ENCODE measurements at places on chromosomes 2 and 18.

DNA sequence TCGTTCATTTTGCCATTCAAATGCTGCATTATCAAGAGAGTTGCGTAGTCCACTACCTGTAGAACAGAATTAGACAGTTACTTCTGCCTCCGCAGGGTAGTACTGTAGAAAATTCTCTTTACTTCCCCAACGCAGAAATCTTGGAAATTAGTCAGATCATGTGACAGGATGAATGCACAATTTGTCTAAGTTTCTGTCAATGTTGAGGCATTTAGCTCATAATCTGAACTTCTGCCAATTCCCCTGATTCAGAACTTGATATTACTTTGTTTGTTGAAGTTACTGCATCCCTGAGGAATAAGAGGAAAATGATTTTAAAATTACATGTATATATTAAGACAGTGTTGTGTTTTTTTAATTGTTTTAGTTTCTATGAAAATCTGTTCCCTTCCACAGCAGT is 83.4 kb downstream of the TTC27 start:
- H3K4me1 ChIP-seq: no peaks in the 10 kb centered on the region
- H3K27me3 ChIP-seq: no peaks in the 10 kb centered on the region

DNA sequence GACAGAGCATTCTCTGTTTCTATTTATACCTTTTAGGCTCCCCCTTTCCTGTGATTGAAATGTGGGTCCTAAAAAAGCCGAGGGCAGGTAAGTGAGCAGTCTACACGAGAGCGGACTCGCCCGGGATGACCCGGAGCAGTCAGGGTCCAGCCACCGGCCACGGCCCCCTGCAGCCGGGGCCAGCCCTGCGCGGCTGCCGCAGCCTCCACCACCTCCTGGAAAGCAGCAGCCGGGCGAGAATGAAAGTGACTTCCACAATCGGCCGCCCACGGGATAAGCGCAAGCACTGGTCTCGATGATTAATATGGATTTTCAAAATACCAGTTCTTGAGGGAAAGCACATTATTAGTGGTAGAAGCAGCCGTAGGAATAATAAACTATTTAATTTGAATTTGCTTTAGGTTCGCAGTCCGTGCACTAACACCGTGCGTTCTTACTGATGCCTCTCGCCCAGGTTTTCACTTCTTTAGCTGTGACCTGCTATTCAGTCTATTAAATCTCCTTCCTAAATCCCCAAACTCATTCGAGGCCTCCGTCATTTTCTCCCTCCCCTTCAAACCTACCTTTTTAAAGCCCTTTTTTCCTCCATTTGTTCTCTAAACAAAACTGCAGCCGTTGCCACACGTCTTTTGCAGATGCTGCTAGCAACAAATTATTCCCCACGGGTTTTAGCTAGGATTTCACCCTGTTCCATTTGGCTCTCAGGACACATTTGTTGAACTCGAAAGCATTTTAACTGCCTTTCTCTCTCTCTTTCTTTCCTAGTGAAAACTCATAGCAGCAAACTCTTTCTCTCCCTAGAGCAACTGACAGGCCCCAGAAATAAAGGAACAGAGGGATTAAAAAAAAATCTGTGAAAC is 1015.1 kb upstream of the PIK3C3 start:
- H3K4me3 ChIP-seq: no peak overlapping the region
- H3K4me1 ChIP-seq: no peaks in the 10 kb centered on the region
- H3K27ac ChIP-seq: no peak overlapping the region
- no peaks in the 10 kb centered on the region for H3K36me3 ChIP-seq
- H3K27me3 ChIP-seq: no peaks in the 10 kb centered on the region
- no peak for DNase-seq

DNA sequence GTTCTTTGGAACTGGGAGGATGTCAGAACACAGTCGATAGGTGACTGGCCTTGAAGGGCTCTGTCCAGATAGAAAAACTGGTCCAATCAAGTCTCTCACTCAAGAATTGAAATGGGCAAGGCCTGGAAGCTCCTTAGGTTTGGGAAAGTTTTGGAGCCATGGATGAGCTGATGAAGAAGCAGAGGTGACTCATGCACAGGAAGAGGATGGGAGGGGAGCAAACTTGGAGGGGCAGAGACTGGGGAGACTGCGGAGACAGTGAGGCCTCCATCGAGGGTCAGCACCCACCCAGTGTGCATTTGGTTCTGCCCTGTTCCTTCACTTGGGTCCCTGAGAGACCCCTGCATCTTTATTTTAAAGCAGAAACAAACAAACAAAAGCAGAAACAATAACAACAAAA is 41.1 kb downstream of the SOWAHC start:
- no peaks in the 10 kb centered on the region for H3K4me1 ChIP-seq
- no peak overlapping the region for H3K4me3 ChIP-seq
- H3K27me3 ChIP-seq: no peaks in the 10 kb centered on the region
- no peak overlapping the region for H3K27ac ChIP-seq

DNA sequence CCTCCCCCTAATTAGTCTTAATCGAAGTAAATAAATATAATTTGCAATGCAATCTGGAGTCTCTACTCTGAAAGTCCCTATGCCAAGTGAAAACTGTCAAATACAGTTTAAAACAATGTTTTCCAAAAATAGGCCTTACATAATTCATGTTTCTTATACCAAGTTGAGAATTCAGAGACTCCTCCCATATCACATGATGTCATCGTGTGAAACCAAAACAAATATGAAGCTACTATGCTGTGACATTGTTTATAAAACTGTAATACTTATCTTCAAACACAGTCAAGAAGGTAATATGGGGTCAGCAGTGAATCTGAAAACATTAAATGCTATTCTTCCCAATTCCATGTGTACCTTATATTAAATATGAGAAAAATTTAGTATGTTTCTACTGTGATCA is 940.2 kb upstream of the FANCL start:
- H3K27ac ChIP-seq: no peak overlapping the region
- H3K4me3 ChIP-seq: no peak overlapping the region
- peaks cover 3% of the 10 kb centered on the region for H3K4me1 ChIP-seq
- no peak for DNase-seq

DNA sequence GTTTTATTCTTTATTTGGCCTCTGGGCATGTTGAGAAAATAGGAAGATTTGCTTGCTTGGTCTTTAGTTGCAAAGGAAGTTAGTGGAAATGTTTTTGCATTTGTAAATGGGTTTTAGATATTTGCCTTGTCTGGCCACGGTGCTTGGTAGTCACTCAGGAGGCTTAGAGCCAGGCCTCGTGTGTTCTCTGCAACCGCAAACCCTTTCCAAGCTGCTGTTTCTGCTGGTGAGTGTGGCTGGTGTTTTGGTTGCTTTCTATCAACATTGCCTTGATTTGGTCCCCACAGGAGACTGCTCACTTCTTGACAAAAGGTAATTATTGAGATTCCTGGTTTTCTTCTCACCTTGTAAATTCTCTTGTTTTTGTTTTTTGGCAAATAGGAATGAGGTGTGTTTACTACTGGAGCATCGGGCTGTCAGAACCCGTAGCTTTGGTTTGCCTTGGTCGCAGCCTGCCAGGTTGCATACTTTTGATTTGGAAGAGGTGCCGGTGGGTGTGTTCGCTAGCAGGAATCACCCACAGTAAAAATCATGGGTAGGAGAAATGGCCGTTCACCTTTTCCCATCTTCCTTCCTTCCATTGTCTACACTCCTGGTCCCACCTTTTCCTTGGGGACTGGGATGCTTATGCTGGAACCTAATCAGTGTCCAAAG is 15.8 kb downstream of the ASAP2 start:
- no peak overlapping the region for H3K4me3 ChIP-seq
- H3K27me3 ChIP-seq: peaks cover 13% of the 10 kb centered on the region
- peaks cover 9% of the 10 kb centered on the region for H3K4me1 ChIP-seq

DNA sequence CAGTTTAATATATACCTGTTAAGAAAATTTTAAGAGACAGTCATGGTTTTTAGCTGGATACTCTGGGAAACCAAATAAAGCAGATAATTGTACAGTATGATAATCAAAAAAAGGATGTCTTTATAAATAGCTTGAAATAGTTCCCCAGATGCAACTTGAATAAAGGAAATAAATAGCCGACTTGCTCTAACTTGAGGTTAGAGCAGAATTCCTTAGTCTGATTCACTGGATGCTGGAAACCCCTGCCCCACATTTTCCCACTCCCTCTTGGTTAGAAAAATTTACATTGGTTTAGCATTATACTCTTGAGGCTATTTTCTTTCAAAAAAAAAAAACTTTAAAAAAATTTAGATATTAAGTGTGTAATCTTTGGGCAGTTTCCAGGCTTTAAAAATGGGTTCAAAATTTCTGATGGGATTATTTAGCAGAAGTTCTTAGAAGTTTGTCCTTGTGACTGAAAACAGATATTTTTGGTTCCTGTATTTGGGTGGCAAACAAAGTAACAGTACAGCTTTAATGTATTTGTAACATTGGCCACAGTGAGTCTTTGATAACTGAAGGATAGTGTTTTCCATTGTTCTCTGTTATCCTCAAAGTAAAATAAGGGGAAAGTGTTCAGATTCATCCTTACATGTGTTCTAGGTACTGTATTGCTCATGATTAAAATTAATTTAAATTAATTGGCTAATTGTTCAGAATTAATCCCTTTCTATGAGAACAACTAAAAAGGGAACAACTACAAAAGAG is 39.6 kb downstream of the ITGAV start:
- H3K4me3 ChIP-seq: no peak overlapping the region
- H3K4me1 ChIP-seq: no peaks in the 10 kb centered on the region
- no peaks in the 10 kb centered on the region for H3K27me3 ChIP-seq
- DNase-seq: no peak
- H3K27ac ChIP-seq: no peak overlapping the region
- peaks cover 4% of the 10 kb centered on the region for H3K36me3 ChIP-seq

DNA sequence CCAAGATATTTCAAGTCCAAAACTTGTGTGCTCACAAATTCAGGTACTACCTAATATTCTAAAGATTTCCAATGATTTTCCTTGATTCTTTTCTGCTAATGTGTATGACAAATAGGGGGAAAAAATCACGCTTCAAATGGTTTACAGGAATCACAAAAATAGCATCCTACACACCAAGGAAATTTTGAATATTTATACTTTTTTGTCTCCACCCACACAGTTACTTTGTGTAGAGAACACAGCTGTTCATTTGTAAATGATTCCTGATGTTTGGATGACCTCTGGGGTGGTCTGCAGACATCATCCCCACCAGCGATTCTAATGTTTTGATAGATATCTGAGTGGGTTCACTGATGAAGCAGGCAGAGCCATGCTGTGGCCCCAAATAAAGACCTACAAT is 260.6 kb upstream of the NCKAP5 start:
- no peak overlapping the region for H3K4me3 ChIP-seq
- no peak overlapping the region for H3K27ac ChIP-seq
- H3K36me3 ChIP-seq: no peaks in the 10 kb centered on the region
- H3K27me3 ChIP-seq: no peaks in the 10 kb centered on the region

- no peaks in the 10 kb centered on the region for H3K36me3 ChIP-seq
- no peaks in the 10 kb centered on the region for H3K4me1 ChIP-seq
- no peak overlapping the region for H3K27ac ChIP-seq
- no peak for DNase-seq
- H3K27me3 ChIP-seq: no peaks in the 10 kb centered on the region
- H3K4me3 ChIP-seq: no peak overlapping the region
Measured at GRCh38 chr2:32910883-32911598, 35.7 kb upstream of the LTBP1 start.

GRCh38 chr2:176177580-176178037 is 10.9 kb upstream of the HOXD1 start:
- peaks cover 9% of the 10 kb centered on the region for H3K4me1 ChIP-seq
- H3K27ac ChIP-seq: no peak overlapping the region
- no peak for DNase-seq
- no peaks in the 10 kb centered on the region for H3K36me3 ChIP-seq

GRCh38 chr18:66662632-66663031 is 58.7 kb upstream of the CDH19 start:
- H3K36me3 ChIP-seq: no peaks in the 10 kb centered on the region
- H3K4me3 ChIP-seq: no peak overlapping the region
- H3K4me1 ChIP-seq: peaks cover 2% of the 10 kb centered on the region
- no peak overlapping the region for H3K27ac ChIP-seq
- no peak for DNase-seq
- H3K27me3 ChIP-seq: no peaks in the 10 kb centered on the region

GRCh38 chr2:148746973-148747372 is 102.4 kb downstream of the EPC2 start:
- H3K27ac ChIP-seq: no peak overlapping the region
- H3K4me3 ChIP-seq: no peak overlapping the region
- no peaks in the 10 kb centered on the region for H3K36me3 ChIP-seq
- peaks cover 2% of the 10 kb centered on the region for H3K4me1 ChIP-seq

GRCh38 chr2:37588316-37588777 is 83.1 kb downstream of the CDC42EP3 start:
- no peak overlapping the region for H3K4me3 ChIP-seq
- H3K4me1 ChIP-seq: no peaks in the 10 kb centered on the region
- no peaks in the 10 kb centered on the region for H3K36me3 ChIP-seq
- no peak for DNase-seq
- no peaks in the 10 kb centered on the region for H3K27me3 ChIP-seq

DNA sequence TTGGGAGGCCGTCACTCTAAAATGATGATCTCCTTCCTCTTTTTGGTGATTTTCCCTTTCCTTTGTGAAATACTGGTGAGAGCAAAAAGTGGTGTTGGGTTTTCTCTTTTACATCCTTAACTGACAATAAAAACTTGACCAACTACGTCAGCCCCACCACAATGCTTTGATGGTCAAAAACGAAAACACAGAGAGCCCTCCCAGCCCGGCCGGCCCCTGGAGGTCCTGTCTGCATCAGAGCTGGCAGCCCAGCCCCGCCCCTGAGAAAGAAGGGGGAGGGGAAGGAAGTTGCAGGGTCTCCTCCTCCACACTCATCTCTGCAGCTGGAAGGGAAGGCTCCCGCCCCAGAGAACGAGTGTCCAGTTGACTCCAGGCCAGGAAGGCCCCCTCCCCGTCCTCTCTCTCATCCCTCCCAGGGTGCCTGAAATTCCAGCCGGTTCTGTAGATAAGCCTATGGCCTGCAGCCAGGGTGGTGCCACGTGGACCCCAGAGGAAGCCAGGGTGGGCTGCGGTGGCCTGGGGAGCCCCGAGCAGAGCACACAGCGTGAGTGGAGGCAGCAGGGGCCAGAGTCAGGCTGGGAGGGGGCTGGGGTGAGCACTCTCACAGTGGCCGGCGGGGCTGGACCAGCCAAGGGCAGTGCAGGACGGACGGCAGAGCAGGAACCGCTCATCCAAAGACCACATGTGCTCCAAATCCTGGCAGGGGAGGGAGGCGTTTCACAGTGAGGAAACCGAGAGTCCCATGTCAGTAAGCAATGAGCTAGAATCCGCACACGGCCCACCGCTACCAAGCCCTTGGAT is 19.8 kb downstream of the BIN1 start:
- no peak for DNase-seq
- H3K27ac ChIP-seq: no peak overlapping the region
- no peaks in the 10 kb centered on the region for H3K36me3 ChIP-seq

DNA sequence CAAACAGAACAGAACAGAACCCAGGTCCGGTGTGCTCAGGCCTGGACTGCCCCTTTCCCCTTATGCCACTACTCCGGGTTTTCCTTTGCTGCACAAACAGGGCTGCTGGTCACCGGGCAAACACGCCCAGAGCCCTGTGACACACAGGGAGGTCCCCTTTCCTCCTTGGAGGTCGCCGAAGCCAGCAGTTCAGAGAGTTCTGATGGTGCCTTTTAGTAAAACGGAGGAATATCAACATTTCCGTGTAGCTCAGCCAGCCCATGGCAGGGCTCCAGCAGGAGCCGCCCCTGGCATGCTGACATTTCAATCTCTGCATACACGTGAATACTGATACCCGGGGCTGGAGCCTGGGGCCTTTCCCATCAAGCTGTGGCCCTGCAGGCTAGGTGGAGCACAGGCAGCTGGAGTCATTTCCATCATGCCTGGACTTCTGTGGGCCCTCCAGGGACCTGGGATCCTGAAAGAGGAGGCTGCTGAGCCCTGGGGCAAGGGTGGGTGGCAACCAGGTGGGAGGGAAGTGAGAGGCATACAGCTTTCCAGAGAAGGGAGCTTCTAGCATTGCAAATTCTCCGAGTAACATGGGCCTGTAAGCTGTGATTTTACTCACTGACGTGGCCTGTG is 91.4 kb upstream of the PXDN start:
- no peak overlapping the region for H3K27ac ChIP-seq
- H3K27me3 ChIP-seq: no peaks in the 10 kb centered on the region
- DNase-seq: no peak
- no peaks in the 10 kb centered on the region for H3K36me3 ChIP-seq
- H3K4me1 ChIP-seq: no peaks in the 10 kb centered on the region

Measured in H1 (cell line).